CD4-positive, alpha-beta T cell treated with Interferon alpha-2 for 1 hour (primary cell): ENCODE measurements at places on chromosomes 4 and X.

- no peak for DNase-seq
These were observed 791 bp downstream of the GUCY1B1 start for GRCh38 chr4:155759372-155760252.

DNA sequence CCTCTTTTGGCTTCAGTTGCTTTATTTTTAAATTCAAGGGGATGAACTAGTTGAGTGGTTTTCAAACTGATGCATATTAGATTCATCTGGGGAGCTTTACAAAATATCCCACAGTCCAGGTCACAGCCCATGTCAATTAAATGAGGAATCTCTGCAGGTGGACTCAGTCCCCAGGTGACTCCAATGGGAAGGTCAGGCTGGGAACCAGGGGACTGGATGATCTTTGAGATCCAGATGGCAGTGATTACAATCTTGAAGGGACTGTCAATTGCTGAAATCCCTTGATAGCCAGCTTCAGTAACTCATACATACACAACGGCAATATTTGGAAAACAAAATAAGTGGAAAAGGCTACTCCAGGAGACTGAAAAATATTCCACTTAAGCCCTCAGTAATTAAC is 7.0 kb downstream of the ADH1B start:
- no peak for DNase-seq

DNA sequence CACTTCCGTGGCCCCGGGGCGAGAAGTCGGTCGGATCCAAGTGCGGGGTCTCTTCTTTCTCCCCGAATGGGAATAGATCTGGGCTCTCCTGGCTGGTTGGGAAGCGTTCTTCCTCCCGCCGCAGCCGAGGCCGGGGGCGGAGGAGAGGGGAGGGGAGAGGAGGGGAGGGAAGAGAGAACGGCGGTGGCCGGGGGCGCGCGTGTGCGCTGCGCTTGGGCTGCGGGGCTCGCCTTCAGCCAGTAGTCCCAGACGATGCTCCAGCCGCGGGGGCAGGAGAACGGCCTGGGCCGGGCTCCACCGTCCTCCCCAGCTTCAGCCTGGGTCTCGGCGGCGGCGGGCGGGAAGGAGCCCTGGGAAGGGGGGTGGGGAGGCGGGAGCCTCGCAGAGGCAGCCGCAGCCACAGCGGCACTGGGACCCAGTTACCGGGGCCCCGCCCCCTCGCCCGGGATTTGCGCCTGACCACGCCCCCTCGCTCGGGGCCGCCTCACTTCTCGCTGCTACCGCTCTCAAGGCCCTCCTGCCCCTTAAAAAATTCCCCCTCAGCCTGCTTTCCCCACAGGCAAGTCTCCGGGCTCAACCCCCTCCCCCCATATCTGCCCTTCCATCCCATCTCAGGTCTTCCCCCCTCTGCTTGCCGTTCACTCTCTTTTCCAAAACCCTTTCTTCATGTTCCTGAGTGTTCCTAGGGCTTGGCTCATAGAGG is at the start of gene FGD1:
TSS of gene FGD1 (minus strand) at position 421 of the 703 bp plus-strand sequence. CDS start 802 bp downstream, outside the sequence.
- DNase-seq, result peak; percentile 44

GRCh38 chrX:133781174-133781573 is 204.2 kb downstream of the GPC3 start:
- no peak for DNase-seq

- no peak for DNase-seq
These were observed 63.4 kb upstream of the MAB21L2 start for GRCh38 chr4:150518559-150518958.

DNA sequence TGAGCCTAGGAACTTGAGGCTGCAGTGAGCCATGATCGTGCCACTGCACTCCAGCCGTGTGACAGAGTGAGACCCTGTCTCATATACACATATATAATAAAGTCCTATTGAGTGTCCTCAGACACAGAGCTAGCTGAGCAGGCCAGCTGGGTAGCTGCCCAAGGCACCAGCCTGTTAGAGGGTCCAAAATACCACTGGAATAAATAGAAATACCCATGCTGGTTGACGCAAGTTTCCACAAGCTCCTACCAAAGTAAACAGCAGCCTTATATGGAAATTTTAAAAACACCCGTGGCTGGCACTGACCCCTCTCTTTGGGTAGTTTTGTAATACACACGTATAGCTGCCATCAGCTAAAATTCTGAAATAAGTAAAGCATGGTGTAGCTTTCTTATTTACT is 348.6 kb downstream of the BCOR start:
- DNase-seq, result no peak

- DNase-seq, result peak; percentile 68
These were observed 14.9 kb upstream of the LOC101059915 start for GRCh38 chrX:71652405-71652804.

DNA sequence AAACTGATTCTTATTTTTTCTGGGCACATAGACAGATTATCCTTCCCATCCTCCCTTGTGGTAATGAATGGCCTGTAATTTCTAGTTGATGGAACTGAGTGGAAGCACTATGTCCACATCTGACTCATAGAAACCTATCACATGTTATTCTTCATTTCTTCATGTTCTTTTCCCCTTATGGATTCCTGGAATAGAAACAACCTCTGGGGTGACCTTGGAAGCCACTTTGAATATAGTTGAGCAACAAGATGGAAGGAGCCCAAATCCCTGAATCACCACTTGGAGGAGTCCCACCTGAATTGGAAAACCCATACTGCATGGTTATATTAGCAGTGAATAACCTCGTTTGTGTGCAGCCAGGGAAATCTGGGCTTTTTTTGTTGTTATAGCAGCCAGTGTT is 137.8 kb downstream of the MID1IP1 start:
- no peak for DNase-seq

GRCh38 chr4:101870874-101871273 is 80.3 kb downstream of the BANK1 start:
- DNase-seq, result no peak

DNA sequence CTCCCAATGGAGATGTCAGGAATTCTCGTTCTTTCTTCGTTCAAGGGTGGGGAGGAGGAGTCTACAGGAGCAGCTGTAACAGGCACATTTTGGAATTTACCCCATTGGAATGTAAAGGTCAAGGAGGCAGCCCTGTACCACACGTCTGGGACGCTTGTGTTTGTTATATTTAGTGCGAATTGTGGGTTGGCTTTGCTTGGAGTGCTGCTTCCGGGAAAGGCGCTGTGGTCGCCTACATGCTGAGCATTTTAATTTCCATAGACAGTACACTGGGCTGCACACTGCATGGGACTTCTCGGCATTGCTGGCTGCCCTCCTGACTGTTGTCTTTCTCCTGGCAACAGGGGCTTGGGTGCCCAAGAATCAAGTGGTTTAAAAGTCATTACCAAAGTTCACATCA is 12.8 kb downstream of the GYG2 start:
- DNase-seq, result no peak

GRCh38 chrX:132474544-132475248 is 14.1 kb downstream of the MBNL3 start:
- no peak for DNase-seq

DNA sequence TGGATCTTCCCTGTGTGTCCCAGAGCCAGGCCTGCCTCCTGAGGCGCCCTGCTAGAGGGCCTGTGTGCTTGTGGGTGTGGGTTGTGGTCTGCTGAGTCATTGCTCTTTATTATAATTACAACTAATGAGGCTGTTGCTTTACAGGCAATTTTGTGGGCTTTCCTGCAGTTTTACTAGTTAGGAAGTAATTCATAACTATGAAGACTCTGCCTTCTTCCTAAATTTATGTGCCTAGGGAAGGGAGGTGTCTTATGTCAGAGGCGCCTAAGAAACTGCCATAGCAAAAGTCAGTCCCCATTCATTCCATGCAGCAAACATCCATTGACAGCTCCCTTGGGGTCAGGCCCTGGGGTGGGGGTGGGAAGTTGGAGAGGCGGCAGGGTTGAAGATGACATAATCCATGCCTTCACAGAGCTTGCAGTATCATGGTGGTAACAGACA is 359.2 kb downstream of the IDS start:
- DNase-seq, result no peak

- no peak for DNase-seq
These were observed 4.5 kb downstream of the RP2 start for GRCh38 chrX:46841346-46841745.

DNA sequence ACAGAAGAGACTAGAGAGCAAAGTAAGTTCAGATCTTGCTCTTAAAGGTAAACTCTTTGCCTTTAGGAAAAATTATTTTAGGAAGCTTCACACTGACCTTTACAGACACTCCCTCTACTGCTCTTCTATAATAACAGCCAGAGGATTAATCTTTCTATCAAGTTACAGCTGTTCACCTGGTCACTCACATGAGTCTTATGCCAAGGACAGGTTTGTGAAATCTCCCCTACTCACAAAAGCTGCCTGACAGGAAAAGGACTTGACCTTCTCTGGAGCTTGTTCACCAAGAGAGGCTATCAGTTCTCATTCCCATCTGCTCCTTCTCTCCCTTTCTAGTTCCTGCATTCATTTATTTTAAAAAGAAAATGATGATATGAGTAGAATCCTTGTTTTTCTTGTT is 117.3 kb downstream of the C4orf51 start:
- DNase-seq, result no peak

GRCh38 chr4:6147441-6147840 is 52.9 kb downstream of the JAKMIP1 start:
- no peak for DNase-seq
